ENCODE measurements at places on chromosomes 5 and 9.

- H3K4me1 ChIP-seq = no peaks in the 10 kb centered on the region
- no peaks in the 10 kb centered on the region for H3K27me3 ChIP-seq
- no peaks in the 10 kb centered on the region for H3K36me3 ChIP-seq
- H3K4me3 ChIP-seq = no peak overlapping the region
Measured at GRCh38 chr5:151947931-151948608, 23.4 kb upstream of the GLRA1 start.

- H3K36me3 ChIP-seq = no peaks in the 10 kb centered on the region
- no peaks in the 10 kb centered on the region for H3K27me3 ChIP-seq
- DNase-seq = no peak
- no peak overlapping the region for H3K4me3 ChIP-seq
Measured at GRCh38 chr5:10507575-10508096, 56.2 kb upstream of the ANKRD33B start.

GRCh38 chr5:164127527-164127926 is 622.1 kb downstream of the MAT2B start:
- H3K27me3 ChIP-seq = no peaks in the 10 kb centered on the region
- H3K36me3 ChIP-seq = no peaks in the 10 kb centered on the region
- H3K27ac ChIP-seq = no peak overlapping the region
- no peaks in the 10 kb centered on the region for H3K4me1 ChIP-seq
- DNase-seq = no peak

DNA sequence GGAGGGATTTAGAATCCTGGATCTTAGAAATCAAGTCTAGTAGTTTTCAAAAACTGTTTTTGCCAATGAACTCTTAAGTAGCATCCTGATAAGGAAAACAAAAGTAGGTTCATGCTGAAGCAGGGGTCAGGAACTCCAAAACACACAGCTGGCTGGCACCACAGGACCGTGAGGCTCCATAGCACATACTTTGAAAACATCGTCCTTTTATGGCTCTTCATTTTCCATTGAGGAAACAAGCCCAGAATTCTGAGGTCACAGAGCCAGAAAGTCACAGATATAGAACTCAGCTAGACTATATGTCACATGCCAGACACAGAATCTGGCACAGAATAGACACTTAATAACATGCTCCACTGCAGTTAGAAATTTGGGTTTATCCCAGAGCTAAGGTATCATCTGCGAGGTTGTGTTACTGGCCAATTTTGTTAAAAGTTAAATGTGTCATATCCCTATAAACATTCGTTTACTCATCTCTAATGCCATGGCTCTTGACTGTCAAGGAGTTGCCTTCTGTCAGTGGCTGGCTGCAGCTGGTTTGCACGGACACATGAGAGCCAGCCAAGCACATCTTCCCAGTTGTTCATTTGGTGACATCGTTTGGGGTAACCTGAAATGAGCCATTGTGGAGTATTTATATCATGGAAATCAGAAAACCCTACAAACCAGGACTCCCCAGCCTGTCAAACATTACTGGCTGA is 58.8 kb downstream of the FAM78A start:
- H3K27me3 ChIP-seq = no peaks in the 10 kb centered on the region
- no peaks in the 10 kb centered on the region for H3K4me1 ChIP-seq
- DNase-seq = no peak
- H3K27ac ChIP-seq = no peak overlapping the region
- H3K4me3 ChIP-seq = no peak overlapping the region
- peaks cover 11% of the 10 kb centered on the region for H3K36me3 ChIP-seq

GRCh38 chr9:81396528-81396927 is 292.8 kb downstream of the TLE1 start:
- no peaks in the 10 kb centered on the region for H3K4me1 ChIP-seq
- no peaks in the 10 kb centered on the region for H3K27me3 ChIP-seq
- no peaks in the 10 kb centered on the region for H3K36me3 ChIP-seq
- H3K27ac ChIP-seq = no peak overlapping the region
- H3K4me3 ChIP-seq = no peak overlapping the region

DNA sequence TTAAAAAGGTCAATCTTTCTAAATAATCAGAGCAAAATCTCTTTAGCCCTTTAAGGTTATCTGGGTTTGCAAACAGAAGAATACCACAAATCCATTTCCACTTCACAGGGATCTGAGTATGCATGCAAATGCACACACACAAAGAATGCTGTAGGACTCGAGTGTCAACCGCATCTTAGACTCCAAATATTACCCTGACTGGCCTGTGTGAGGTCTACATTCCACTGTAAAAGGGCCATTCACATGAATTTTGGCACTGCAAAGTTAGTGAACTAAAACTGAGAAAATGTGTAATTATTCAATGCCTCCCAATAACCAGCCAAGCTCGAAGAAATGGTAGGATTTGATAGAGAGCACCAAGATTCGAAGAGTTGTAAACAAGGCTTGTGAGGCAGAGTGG is 199.9 kb downstream of the AGTPBP1 start:
- no peaks in the 10 kb centered on the region for H3K36me3 ChIP-seq
- DNase-seq = no peak
- no peaks in the 10 kb centered on the region for H3K4me1 ChIP-seq
- no peak overlapping the region for H3K27ac ChIP-seq

DNA sequence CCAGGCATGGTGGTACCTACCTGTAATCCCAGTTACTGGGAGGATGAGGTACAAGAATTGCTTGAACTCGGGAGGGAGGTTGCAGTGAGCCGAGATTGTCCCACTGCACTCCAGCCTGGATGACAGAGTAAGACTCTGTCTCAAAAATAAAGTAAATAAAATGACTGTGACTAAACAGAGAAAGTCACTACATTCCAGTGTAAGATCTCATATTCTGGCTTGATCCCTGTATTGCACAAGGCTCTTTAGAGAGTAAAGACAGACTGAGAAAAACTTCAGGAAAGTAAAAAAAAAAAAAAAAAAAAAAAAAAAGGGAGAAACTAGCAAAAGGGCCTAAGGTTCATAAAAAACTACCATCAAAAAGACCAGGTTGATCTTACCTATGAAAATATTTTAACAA is 106.6 kb upstream of the PJA2 start:
- no peaks in the 10 kb centered on the region for H3K27me3 ChIP-seq
- no peaks in the 10 kb centered on the region for H3K36me3 ChIP-seq
- no peak for DNase-seq
- H3K4me3 ChIP-seq = no peak overlapping the region

GRCh38 chr5:64458948-64459347 is 46.9 kb upstream of the RGS7BP start:
- H3K4me1 ChIP-seq = no peaks in the 10 kb centered on the region
- no peaks in the 10 kb centered on the region for H3K36me3 ChIP-seq
- no peak for DNase-seq
- no peak overlapping the region for H3K4me3 ChIP-seq
- no peaks in the 10 kb centered on the region for H3K27me3 ChIP-seq

DNA sequence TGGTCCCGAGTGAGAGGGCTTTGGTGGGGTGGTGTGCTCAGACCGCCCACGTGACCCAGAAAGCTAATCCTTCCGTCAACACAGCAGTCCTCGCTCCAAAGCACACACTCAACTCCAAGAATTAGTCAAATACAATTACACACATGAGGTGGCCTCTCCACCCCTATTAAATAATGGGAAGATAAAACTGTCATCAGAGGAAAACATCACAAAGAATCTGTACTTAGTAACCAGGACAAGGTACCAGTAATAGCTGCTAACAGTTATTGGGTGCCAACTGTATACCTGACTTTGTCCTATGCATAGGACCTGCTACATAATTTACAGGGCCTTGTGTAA is 222.8 kb downstream of the HSPA4 start:
- no peak overlapping the region for H3K27ac ChIP-seq
- H3K36me3 ChIP-seq = no peaks in the 10 kb centered on the region
- H3K4me3 ChIP-seq = no peak overlapping the region
- no peaks in the 10 kb centered on the region for H3K4me1 ChIP-seq

DNA sequence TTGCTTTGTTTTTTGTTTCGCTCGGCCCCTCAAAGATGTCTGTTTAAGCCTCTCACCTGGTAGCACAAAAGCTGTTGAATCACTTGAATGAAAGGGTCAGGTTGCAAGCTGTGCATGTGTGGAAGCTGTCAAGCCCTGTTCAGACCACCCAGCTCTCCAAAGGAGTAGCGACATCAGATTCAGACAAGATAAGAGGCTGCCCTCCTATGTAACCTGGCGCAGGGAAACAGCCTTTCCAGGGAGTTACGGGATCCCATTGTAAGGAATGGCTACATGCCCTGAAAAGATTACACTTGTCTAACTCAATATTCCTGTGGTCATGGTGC is 2.9 kb downstream of the FREM1 start:
- no peaks in the 10 kb centered on the region for H3K36me3 ChIP-seq
- no peak overlapping the region for H3K4me3 ChIP-seq
- DNase-seq = no peak
- no peaks in the 10 kb centered on the region for H3K4me1 ChIP-seq

GRCh38 chr5:160188141-160189015 is 40.9 kb upstream of the FABP6 start:
- no peaks in the 10 kb centered on the region for H3K36me3 ChIP-seq
- H3K4me1 ChIP-seq = peaks cover 8% of the 10 kb centered on the region
- DNase-seq = no peak

DNA sequence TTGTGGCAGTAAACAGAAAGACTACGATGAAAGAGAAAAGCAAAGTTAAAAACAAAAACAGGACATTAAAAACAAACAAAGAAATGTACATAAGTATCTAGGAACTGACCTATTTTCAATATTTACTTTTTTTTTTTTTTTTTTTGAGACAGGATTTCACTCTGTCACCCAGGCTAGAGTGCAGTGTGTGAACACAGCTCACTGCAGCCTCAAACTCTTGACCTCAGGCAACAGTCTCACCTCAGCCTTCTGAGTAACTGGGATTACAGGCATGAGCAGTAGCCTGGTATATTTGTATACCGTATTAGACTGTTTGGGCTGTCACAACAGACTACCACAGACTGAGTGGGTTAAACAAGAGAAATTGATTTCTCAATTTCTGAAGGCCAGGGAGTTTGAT is 1189.1 kb downstream of the CDH9 start:
- no peaks in the 10 kb centered on the region for H3K36me3 ChIP-seq
- no peak overlapping the region for H3K27ac ChIP-seq
- H3K4me1 ChIP-seq = no peaks in the 10 kb centered on the region
- H3K27me3 ChIP-seq = no peaks in the 10 kb centered on the region
- DNase-seq = no peak

- peaks cover 7% of the 10 kb centered on the region for H3K4me1 ChIP-seq
- no peak for DNase-seq
- no peak overlapping the region for H3K4me3 ChIP-seq
- H3K27me3 ChIP-seq = no peaks in the 10 kb centered on the region
- H3K27ac ChIP-seq = no peak overlapping the region
- H3K36me3 ChIP-seq = peaks cover 1% of the 10 kb centered on the region
Measured at GRCh38 chr9:100071271-100071670, 27.5 kb downstream of the ERP44 start.

- H3K27me3 ChIP-seq = no peaks in the 10 kb centered on the region
- H3K36me3 ChIP-seq = no peaks in the 10 kb centered on the region
- H3K4me3 ChIP-seq = no peak overlapping the region
Measured at GRCh38 chr5:163041254-163041653, 396.1 kb upstream of the CCNG1 start.

DNA sequence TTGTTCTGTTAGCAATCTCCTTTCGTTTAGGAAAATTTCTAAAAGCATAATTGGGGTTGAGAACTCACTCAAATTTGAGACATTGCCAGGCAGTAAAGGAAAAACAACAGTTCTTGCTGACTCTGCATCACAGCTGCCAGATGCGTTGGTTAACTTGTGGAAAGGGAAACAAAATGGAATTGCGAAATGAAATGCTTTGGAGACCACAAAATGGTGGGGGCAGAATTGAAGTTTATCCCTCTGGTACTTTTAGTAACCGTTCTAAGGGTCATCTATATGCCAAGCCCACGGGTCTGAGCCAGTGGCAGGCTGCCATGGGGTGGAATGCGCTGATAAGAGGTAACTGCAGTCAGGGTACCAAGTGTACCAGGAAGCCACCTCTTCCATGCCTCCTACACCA is 28.6 kb upstream of the SELENOP start:
- H3K27ac ChIP-seq = no peak overlapping the region
- DNase-seq = no peak
- H3K27me3 ChIP-seq = no peaks in the 10 kb centered on the region
- no peaks in the 10 kb centered on the region for H3K4me1 ChIP-seq
- H3K36me3 ChIP-seq = no peaks in the 10 kb centered on the region
- no peak overlapping the region for H3K4me3 ChIP-seq

DNA sequence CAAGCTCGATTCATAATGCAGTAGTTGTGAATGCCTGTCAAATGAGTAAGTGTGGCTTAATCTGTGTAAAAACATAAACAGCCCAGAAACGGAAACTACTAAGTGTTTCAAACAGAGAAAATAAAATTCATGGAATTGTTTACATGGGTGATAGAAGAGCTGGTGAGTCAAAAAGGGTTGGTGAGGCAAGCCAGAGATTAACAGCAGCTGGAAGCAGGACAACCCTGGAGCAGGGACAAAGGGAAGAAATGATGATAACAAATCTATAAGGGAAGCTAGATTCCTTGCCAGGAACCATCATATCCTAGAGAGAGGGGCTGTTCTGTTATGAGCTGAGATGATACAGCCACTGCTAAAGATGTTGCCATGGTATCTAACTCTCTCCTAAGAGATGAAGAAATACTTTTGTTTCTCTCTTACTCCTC is 18.0 kb upstream of the PRR16 start:
- no peak for DNase-seq
- no peaks in the 10 kb centered on the region for H3K27me3 ChIP-seq
- no peak overlapping the region for H3K4me3 ChIP-seq
- no peaks in the 10 kb centered on the region for H3K4me1 ChIP-seq
- no peak overlapping the region for H3K27ac ChIP-seq

- H3K4me3 ChIP-seq = no peak overlapping the region
- H3K27ac ChIP-seq = no peak overlapping the region
- no peaks in the 10 kb centered on the region for H3K4me1 ChIP-seq
- H3K27me3 ChIP-seq = no peaks in the 10 kb centered on the region
Measured at GRCh38 chr9:123107639-123108285, 74.3 kb downstream of the GPR21 start.

DNA sequence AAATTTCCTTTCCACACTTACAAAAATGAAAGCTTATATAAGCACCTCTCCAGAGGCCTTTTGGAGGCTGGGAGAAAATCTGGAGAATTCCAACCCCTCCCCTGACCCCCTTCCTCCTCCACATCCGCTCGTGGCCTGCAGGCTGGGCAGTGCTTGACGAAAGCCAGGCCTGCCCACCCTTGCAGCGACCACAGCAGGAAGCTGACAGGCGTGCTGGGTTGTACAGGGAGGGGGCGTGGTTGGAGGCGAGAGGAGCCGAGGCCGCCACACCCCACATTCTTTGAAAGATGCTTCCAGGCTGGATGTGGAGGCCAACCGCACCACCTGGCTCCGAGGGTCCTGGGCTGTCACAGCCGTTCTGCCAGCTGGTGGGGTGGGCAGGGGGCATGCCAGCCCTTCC is 47.8 kb upstream of the IER5L start:
- no peak overlapping the region for H3K4me3 ChIP-seq
- peaks cover 30% of the 10 kb centered on the region for H3K4me1 ChIP-seq
- no peaks in the 10 kb centered on the region for H3K27me3 ChIP-seq
- H3K27ac ChIP-seq = no peak overlapping the region

- no peak overlapping the region for H3K27ac ChIP-seq
- H3K4me3 ChIP-seq = no peak overlapping the region
- no peaks in the 10 kb centered on the region for H3K36me3 ChIP-seq
- no peaks in the 10 kb centered on the region for H3K4me1 ChIP-seq
Measured at GRCh38 chr9:111825468-111826145, 30.9 kb upstream of the SHOC1 start.

Measured in GM12878 (cell line).